ENCODE measurements at places on chromosomes 1 and 21. TPM values are rescaled to one million over a fixed set of nuclear protein-coding genes. Genes with fewer than 3 reads are reported as not detected.

ACTA1 gene
- not detected for total RNA-seq

GBP1 gene
- 71.5 TPM for total RNA-seq

CCDC181 gene
- not detected for total RNA-seq

KRTAP11-1 gene
- not detected for total RNA-seq

TMEM200B gene
- total RNA-seq, result 1.1 TPM

S100A14 gene
- total RNA-seq, result not detected

KRTAP7-1 gene
- total RNA-seq, result not detected

TMEM269 gene
- total RNA-seq, result 0.32 TPM

GRCh38 chr1:116918714-116919357, 9.1 kb downstream of the PTGFRN start:
- DNase-seq, result no peak

DNA sequence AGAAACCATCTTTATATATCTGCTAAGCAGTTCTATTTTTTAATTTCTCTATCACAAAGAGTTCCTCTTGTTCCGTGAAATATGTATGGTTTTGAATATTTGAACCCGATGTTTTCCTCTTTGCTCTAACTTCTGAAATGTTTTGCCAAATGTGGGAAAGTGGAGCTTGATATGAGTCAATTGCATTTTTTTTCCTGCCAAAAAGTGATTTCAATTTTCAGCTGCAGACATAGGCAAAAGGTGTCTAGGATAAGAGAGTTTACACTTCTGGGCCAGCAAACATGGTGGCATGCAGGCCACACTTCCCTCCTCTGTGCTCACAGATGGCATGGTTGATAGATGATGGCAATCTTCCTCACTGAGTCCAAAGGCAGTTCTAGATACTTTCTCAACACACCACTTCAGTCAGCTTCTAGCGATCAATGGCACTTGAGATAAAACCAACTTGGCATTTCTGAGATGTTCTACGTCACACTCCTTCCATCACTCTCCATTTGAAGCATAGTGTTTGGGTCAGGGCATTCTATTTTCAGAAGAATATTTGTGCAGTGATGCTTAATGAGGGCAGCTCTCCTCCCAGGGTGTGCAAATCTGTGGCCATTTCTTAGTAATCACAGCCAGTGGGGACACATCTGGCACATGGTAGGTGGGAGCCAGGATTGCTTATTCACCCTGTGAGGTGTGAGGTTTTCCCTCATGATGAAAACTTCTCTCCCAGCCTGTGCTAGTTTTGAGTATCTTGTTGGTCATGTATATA, 54.4 kb upstream of the SCAF4 start:
- DNase-seq, result no peak

DNA sequence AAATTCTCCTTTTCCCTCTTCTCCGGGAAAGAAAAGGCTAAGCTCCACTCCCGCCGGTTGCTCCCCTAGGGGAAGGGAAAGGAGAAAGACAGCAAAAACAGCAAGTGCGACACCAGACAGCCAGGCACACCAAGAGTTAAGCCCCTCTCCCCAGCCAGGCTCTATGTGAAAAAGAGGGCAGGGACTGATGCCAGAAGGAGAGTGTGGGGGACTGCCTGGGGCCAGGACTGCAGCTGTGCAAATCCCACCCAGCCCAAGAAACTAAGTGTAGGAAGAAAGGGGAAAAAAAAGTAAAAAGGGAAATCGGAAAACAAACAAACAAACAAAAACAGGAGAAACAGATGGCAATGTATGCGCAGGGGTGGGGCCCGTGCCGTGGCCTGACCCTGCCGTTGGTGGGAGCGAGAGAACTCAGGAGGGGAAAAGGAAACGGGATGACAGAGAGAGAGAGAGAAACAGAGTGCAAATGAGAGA, 27.7 kb upstream of the FMO1 start:
- no peak for DNase-seq

GRCh38 chr1:3037281-3038040, 16.2 kb downstream of the ACTRT2 start:
- no peak for DNase-seq

DNA sequence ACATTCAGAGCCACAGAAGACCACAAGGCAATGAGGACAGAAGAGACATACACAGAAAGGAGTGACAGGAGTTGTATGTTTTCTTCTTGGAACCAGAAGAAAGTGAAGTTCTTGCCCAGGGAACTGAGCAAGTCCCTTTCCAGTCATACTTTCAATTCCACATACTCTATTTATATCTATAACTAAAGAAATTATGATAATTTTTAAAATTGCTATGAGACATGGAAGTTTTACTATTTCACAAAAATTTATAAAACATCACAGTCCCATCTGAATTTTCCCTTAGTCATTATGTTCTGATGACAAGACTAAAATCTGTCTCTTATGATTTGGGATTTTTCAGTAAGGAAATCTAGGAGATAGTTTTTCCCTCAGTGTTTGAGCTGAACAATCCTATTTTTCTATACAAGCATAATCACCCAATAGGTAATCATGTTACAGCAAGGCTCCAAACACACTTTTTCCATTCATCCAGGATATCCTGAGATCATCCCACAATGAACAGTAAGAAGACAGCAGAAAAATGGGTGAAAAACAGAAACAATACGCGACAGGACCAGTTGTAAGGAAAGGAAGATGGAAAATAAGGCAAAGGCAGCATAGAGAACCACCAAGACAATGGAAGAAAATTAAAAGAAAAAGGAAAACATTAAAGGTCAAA, 154.6 kb downstream of the VAV3 start:
- DNase-seq, result no peak

DNA sequence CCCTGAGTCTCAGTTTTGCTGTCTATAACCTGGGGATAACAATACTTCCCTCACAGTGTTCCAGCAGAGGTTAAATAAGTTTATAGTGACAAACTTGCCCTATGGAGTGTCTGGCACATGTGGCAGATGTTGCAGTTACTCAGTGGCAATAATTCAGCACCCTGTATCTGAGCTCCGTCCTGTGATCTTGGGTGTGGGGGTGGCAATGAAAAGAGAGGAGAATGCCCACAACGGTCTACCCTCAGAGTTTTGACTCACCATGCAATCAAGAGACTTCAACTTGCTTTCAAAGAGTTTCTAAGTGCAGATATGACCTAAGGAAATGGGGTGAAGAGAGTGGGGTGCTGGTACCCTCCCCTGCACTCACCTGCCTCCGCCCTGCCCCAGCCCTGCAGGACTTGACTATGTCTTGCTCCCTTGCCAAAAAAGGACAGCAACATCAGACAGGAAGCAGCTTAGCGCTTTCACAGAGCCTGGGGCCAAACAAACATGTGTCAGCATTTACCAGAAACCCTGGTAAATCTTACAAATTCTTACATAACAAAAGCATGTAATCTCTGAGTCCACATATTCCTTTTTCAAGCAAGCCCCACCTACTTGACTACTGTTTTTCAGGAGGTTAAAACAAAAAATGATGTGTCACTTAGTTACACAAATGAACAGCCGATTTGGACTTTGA, 185.1 kb upstream of the CAMK1G start:
- no peak for DNase-seq

DNA sequence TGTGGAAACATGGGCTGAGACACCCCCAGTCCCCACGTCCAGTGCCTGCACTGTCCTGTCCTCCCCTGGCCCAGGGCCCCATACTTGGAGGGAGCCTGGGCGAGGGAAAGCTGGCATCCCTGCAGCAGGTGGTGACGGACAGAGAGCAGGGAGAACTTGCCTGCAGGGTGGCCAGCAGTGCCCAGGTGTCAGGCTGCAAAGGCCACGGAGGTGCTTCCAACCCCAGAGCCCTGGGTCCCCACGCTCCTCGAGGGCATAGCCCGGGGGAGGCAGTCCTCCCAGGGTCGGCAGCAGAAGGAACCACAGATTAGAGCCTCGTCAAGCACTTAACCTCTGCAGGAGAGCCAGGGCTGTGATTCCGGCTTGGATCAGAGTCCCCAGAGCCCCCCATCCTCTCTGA, 77.5 kb downstream of the ARHGEF16 start:
- no peak for DNase-seq

DNA sequence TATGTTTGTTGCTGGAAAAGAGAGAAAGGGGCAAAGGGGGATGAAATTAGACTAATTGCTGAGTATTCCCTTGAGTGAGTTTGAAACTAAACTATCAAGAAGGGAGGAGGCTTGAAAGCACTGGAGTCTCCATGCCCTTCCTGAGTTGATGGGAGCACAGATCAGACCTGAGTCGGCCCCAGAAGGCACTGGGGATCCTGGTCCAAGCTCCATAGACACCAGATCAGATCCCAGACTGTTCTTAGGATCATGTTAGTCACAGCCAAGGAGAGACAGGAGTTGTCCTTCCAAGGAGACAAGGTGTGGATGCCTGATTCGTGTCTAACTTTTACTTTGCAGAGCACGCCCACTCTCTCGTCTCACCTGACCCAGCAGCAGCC, 152.3 kb downstream of the NR5A2 start:
- no peak for DNase-seq

- DNase-seq, result no peak
Observed at GRCh38 chr21:45931397-45931969, 50.1 kb upstream of the COL6A1 start.

DNA sequence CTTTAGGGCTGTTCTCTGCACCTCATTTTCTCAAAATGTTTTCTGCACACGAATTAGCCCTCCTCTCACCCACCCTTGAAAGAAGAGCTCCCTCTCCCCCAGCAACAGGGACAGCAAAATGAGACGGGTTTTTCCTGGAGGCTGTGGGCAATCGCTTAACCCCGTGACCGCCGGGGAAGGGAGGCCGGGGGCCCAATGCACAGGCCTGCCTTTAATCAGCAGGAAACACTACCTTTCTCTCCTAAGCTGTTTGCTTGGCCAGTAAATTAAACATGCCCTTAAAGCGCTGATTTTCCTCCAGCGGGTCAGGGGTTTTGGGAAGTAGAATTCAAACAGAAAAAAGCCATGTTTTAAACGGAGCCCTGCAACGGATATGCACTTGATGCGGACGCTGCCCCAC, 114.4 kb downstream of the PRDM16 start:
- no peak for DNase-seq

DNA sequence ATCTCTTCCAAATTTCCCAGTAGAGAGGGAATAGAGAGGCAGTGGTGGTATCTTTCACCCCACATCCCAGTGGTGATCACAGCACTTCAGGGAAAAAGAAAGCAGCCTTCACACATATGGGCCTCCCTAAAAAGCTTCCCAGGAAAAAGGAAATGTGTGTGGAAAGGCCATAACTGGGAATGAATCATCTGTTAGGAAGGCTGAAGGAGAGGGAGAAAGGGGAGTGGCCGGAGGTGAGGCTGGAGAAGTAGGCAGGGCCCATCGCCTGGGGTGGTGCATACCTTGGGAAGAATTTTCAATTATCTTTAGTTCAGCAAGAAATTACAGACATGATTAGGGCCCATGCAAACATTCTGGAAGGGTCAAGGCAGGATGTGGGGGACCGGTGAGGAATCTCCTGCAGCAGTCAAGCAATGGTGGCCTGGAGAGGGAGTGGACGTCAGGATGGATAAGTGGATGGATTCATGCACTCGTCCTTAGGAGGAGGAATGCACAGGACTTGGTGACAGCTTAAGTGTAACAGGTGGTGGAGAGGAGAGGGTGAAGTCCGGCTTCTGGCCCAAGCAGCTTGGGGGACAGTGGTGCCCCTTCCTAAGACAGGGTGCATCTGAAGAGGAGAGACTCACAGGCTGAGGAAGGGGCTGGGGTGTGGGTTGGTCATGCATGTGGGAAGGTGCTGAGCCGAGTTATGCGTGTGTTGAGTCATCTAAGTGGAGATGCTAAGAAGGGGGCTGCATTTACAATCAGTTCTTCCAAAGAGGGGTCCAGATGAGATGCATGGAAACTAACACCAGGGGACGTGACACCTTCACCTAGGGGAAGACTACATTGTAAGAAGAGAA, 17.9 kb downstream of the HIVEP3 start:
- DNase-seq, result no peak

- no peak for DNase-seq
Observed at GRCh38 chr1:20685741-20686140, 24.6 kb upstream of the DDOST start.

- DNase-seq, result no peak
Observed at GRCh38 chr1:38047603-38048141, 1.1 kb upstream of the POU3F1 start.

GRCh38 chr1:23578997-23579363, 19.7 kb upstream of the ID3 start:
- DNase-seq, result peak; percentile 61

- no peak for DNase-seq
Observed at GRCh38 chr1:68271596-68271995, 39.3 kb upstream of the WLS start.

DNA sequence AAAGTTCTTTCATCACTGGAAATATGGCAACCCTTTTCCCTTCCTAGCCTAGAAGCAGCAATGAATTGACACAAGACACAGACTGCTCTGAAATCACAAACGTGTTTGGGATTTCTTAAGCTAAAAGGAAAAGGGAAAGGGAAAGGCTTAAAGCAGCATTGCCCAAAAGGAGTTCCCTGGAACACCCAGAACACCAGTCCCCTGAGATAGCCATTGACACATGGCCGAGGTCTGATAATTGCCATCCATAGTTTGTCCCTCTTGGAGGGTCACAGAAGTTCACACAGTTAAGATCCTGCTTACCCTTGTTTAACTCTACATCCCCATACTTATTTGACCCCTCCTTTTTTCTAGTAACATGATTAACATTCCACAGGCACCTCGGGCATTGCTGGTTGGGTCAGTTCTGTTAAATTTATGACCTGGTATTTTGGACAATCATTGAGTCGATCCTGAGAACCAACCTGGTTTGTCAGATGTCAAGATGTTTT, 72.9 kb downstream of the ZNF281 start:
- no peak for DNase-seq

- no peak for DNase-seq
Observed at GRCh38 chr1:174222166-174222949, 63.0 kb downstream of the RABGAP1L start.

DNA sequence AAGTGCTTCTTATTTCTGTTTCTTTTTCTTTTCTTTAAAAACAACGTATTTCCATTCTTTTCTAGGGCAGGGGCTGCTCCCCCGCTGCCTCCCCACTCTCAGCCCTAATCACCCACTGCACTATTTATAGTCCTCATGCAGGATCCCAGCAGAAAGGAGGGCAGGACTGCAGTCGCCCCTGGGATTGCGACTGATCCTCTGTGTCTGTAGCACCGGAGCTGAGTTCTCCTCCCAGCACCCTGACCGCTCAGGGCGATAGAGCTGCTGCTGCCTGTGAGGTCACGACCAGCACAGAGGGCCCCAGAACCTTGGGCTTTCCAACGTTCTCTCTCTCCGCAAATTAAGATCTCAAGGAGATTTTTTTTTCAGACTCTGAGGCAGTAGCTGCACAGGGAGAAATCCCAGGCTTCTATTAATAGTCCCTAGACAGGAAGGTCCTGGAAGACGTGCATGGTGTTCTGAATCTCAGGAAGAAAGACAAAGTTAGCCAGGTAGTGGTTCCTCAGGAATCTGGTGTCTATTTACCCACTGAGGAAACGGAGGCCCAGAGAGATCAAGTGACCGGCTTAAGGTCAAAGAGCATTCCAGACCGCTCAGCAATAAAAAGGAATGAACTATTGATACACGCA, 46.8 kb downstream of the PRAMEF20 start:
- no peak for DNase-seq

GRCh38 chr1:25863486-25864262, 4.4 kb upstream of the AUNIP start:
- DNase-seq, result no peak
